Coronary artery (tissue), 2 donors: ENCODE measurements at places on chromosomes 2 and 18.

DNA sequence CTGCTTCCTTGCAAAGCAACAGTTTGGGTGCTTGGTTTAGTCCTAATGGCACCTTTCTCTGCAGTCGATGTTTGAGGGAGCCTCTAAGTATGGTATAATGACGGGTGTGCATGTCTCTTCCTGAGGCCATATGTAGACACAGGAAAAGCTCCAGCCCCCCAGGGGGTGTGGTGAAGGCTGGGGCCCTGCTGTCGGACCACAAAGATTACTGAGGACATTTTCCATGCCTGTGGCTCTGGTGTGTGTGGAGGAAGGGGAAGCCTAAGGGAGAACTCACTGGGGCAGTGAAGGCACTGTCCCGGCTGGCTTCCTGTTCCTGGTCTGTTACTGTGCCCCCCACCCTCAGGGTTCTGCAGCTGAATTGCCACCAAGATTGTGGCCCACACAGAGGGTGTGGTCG is 187.1 kb downstream of the FHOD3 start:
- no peak for DNase-seq

DNA sequence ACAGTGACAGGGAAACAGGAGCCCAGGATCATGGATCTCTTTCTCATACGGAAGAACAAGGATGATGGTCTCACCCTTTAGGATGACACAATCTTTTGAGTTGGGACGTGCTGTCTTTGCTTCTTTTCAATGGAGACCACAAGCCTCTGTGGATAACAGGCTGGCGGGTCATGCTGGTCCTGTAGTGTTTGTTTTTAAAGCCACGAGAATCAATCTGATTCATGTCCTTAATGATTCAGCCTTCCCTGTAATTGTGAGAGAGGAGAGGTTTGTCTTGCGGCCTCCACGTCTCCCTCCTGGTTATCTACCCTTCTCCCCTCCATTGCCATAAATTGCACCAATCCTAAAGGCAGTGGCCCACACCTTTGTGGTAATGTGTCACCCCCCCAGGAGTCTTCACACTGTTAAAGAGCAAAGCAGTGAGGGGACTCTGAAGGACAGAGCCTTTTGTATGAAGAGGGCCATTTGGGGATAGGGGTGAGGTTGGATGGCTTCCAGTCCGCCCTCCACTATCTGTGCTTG is 87.7 kb upstream of the TGFA start:
- no peak for DNase-seq

DNA sequence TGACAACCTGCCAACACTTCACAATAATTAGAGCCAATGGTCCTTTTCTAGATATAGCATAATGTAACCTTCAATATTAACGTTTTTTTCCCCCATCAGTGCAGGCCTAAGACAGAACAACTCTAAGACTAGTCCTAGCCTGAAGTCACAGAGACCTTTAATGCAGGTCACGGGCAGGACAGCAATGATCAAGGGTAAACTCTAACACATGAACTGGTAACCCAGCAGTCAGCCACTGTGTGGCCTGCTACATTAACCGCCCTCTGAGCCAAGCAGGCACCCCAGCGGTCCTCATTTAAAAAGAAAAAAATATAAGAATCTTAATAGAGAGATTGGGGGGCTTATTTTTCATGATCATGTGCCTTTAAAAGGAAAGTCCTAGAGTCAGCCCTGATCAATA is 290.6 kb downstream of the AFF3 start:
- no peak for DNase-seq

GRCh38 chr2:20588918-20589871 is 61.7 kb downstream of the HS1BP3 start:
- peak; percentile 60 for DNase-seq

DNA sequence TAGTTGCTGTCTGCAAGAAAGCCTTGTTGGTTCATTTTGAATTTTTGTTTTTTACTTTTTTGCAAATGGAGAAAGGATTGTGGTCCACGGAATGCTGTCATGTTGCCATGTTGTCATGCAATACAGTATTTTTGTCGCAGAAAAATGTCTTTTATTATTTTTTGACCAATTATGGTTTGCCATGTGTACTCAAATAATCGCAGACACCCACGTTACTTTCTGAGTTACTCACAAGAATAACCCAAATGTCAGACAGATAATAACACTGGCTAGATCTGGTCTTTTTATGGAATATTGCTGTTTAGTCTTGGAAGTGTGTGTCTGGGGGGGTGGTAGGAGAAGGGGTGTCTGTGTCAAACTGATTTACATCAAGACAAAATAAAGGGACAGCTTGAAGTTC is 188.9 kb downstream of the LTBP1 start:
- no peak for DNase-seq

- no peak for DNase-seq
These were observed 256.7 kb upstream of the RBBP8 start for GRCh38 chr18:22676423-22676822.

DNA sequence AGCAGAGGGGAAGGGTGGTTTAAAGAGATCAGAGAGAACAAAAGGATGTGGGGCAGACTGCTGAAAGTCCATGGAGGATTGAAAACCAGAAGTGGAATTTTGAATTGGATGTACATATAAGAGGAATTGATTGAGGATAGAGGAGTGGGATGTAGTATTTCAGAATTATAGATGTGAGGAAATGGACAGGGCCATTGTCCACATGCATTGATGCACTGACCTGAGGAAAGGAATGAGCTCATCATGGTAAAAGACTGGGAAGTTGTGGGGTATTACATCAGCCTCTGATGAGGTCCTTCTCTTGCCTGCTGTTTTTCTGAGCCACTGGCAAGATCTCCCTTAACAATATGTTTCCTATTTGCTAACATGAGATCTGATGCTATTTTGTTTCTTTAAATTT is 365.7 kb upstream of the FANCL start:
- DNase-seq, result no peak

- DNase-seq, result no peak
These were observed 133.2 kb downstream of the COL4A4 start for GRCh38 chr2:227030789-227031188.

DNA sequence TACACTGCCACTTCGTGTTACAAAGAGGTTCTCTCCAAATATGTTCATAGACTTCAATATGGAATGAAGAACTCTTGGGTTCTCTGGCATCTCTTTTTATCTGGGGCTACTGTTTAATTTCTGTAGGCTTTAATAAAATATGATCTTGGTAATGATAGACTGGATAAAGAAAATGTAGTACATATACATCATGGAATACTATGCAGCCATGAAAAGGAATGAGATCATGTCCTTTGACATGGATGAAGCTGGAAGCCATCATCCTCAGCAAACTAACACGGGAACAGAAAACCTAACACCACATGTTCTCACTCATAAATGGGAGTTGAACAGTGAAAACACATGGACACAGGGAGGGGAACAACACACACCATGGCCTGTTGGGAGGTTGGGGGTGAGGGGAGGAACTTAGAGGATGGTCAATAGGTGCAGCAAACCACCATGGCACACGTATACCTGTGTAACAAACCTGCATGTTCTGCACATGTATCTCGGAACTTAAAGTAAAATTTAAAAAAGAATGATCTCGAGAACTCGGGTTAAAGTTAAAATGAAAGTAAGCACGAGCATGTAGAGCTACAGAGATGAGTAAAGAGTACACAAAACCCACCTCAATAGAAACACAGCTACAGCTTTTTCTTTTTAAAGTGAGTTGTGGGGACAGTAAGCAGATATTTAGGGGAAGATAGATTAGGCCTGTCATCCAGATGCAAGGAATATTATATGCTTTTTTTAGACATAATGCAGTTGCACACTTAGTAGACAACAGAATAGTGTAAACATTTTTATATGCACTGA is 102.3 kb downstream of the SGPP2 start:
- no peak for DNase-seq

GRCh38 chr2:189022053-189022481 is 47.9 kb downstream of the COL3A1 start:
- no peak for DNase-seq

DNA sequence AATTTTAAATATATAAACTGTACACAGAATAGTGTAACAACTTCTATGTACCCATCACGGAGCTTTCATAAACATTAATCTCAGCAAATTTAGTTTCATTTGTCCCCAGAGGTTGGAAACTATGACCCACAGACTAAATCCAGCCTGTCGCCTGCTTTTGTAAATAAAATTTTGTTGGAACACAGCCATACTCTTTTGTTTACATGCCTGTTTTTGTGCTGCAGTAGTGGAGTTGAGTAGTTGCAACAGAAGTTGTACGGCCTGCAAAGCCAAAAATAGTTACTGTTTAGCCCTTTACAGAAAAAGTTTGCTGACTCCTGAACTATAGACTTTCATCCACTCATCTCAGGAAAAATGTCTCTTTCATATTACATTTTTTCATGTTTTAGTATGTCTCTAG is 39.8 kb downstream of the RBM45 start:
- DNase-seq, result no peak

- DNase-seq, result no peak
These were observed 92.9 kb downstream of the TXNL1 start for GRCh38 chr18:56545464-56545863.

DNA sequence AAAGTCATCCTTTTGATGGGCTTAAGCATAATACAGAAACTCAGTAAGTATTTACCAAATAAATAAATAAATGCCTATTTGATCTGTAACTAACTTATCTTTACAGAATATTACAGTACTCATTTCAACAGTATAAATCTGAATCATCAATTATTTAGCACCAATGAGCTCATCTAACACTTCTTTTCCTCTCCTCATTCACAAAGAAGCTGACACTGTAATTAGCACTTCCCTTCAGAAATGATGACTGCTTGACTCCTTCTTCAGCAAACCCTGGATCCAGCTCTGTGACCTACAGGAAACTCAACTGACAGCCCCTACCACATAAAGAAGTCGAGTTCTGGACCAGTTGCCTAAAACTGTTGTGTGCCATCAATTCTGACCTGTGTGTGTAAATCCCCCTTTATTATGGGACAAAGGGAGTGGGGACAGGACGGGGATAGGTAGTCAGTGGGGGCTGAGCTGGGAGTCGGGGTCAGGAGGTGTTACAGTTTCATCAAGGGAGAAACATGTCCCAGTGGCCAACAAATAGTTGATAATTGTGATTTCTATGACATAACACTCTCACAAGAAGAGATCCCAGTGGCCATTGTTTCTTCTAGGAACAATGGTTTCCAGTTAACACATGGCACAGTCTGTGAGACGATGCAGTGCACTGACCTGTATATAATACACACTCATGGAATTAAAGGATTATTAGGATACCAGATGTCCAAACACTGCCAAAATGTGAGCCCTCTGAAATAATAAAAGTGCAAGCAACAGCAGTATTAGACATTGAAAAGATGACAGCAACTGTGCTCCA is 68.7 kb downstream of the STK39 start:
- no peak for DNase-seq

- DNase-seq, result no peak
These were observed 63.1 kb upstream of the MGAT5 start for GRCh38 chr2:134190807-134191203.

GRCh38 chr2:162025121-162025911 is 48.7 kb downstream of the DPP4 start:
- DNase-seq, result no peak

GRCh38 chr2:170929686-170930050 is 615 bp downstream of the GORASP2 start:
- peak; percentile 77 for DNase-seq

DNA sequence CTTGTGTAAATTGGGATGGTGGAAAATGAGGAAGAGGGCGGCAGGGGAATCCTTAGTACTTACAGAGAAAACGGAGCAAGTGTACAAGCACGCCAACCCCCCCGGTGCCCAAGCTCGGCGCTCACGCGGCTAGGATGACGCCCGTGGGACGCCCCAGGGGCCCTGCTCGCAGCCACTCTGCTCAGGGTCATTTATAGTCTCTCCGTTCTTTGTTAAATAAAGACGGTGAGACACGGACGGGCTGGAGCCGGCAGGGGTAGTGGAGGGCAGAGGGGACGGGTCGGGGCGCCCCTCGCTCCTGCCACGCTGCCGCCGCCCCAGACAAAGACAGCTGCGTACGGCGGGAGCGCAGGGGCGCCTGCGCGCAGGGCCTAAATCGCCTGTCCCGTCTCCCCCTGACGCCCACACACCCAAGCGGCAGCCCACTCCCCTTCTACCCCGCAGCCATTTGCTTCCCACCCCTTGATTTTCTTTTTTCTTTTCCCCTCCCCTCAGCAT is 37.8 kb downstream of the PCBP1 start:
- DNase-seq, result peak; percentile 80

- no peak for DNase-seq
These were observed 206.8 kb upstream of the FOSL2 start for GRCh38 chr2:28185891-28186290.

DNA sequence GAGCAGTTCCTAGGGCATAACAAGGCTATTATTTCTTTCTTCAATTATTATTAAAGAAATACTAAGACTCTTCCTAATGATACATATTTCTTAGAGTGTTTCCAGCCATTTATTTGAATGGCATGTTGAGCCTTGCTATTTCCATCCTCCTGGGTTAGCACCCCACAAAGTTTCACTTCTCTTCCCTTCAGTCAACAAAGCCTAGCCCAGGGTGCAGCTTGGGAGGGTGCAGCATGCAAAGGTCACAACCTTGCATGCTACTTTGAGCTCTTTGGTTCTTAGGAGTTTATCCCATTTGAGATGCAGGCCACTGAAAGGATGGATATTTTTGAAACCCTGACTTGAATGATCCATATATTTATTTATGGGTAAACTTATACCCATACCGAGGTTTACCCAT is 454.4 kb upstream of the MEIS1 start:
- no peak for DNase-seq

DNA sequence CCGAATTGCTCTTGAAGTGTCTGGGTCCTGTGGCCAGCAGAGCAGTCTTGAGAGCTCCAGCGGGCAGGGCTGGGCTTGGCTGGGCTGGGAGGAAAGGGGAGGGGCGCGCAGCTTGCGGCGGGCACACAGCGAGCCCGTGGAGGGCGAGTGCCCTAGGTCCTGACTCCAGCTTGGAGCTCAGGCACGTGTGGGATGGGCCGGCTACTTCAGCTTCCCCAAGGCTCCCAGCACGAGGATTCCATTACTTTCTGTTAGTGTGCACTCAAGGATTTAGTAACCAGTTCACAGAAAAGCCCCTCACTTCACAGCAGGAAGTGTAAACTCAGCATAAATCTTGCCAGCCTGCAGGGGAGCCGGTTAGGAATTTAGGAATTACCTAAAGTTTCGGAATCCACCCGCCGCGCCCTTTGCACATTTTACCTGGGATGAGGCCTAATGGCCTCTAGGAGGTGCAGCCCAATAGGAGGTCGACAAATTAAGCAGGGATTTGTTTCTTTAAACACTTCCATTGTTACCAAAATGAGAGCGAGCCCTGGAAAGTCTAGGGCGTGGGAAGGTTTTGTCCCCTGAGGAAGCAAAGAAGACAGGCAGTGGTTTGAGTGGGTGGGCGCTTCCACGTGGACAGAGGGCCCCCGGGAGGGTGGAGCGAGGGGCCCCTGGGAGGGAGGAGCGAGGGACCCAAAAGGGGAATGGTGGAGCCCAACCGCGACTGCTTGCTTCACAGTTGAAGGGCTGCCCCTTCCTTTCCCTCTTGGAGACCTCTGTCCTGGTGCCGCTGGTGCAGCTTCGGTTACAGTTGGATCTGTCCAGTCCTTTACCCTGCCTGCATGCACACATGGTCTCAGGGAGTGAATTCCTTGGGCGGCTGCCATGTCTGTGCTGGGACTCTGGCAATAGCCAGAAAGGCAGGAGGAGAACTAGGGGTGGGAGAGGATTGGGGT is 93.3 kb downstream of the CTAGE1 start:
- DNase-seq, result no peak
